ENCODE measurements at places on chromosomes 13 and 19.
A peak's percentile ranks its signal among the peaks of the same experiment; 100 is the strongest.

GRCh38 chr13:97976610-97977521 lies 23.4 kb downstream of the IPO5 start:
- DNase-seq = peak; percentile 66

DNA sequence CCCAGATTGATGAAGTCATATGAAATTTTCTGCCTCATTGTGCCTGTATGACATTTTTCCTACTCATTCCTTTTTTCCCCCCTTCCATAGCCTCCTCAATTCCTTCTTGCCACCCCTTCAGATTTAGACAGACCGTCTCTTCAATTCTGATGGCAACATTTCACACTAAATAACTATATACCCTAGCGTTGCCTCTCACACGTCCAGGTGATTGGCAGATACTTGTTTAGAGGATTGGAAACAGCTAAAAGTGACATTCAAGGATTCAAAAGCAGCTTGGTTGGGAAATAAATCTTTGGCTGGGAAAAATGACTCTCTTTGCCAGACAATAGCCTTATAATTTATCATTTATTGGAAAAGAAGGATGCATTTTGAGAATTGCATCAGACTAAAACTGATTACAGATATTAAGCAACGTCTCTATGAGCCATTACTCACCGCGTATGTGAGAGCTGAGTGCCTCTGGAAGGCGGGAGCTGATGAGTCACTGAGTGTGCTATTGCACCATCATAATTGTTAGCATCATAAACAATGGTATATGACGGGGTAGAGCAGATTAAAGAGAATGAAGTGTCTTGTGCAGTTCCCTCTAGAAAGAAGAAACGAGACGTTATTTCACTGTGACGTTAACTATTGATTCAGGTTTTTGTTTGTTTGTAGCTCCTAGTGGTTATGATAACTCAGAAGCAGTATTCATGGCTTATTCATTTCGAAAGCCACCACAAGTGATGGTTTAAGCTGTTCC lies 61.1 kb upstream of the FAM216B start:
- DNase-seq = no peak

- no peak for DNase-seq
Observed at GRCh38 chr13:94028234-94028633, 451.2 kb downstream of the DCT start.

- peak; percentile 28 for DNase-seq
Observed at GRCh38 chr13:72643311-72643989, 84.0 kb downstream of the MZT1 start.

DNA sequence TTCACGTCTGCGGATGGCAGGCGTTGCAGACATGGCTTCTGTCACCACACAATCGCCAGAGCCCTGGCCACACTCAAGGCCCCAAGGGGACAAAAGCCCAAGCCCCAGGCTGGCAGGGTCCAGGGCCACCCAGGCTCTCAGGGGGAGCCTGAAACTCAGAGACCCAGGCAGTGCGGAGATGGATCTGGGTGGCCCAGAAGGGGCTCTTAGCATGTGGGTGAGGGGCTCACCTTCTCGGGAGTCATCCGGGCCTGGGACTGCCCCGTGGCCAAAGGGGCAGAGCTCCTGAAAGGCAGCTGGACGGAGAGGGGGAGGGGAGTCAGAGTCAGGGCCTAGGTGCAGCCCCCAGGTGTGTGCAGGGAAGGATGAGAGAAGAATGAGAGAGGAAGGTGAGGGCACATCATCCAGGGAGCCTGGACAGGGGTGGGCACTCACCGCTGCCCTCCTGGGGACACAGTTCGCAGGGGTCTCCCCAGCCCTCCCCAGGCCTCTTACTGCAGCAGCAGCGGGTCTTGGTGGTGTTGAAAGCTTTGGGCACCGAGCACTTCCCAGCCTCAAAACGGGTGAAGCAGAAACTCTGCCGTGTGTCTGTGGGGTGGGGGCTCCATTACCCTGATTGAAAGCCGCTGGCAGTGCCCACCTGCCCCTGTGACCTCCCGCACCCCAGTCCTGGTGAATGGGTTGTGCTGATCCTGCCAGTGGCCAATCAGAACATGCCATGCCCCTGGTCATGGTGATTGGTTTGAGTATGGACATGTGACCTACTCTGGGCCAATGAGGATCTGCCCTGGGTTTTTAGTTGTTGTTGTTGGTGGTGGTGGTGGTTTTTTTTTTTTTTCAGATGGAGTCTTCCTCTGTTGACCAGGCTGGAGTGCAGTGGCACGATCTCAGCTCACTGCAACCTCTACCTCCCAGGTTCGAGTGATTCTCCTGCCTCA lies 37.4 kb downstream of the CCL25 start:
- DNase-seq = no peak
